ENCODE measurements at places on chromosomes 12 and 14.

DNA sequence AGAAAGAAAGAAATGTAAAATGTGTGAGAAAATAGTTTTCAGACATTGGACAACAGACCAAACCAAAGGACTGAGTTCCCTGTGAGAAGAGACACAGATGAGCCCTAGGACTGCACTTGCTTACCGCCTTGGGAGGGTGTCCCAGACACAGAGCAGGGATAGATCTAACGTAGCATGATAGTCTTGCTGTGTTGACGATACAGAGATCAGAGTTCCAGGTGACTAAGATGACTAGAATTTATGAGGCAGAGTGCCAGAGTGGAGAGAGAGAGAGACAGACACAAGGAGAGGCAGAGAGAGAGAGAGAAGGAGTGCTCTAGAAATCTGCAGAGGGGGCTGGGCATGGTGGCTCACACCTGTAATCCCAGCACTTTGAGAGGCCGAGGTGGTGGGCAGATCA is 148.2 kb upstream of the LMNTD1 start:
- no peak for DNase-seq

GRCh38 chr12:104788840-104789271 is 169.2 kb downstream of the SLC41A2 start:
- peak; percentile 40 for DNase-seq

- DNase-seq, result peak; percentile 10
Measured at GRCh38 chr12:94980577-94980976, 22.9 kb downstream of the NDUFA12 start.

GRCh38 chr12:76143343-76144244 is 59.1 kb upstream of the NAP1L1 start:
- no peak for DNase-seq

DNA sequence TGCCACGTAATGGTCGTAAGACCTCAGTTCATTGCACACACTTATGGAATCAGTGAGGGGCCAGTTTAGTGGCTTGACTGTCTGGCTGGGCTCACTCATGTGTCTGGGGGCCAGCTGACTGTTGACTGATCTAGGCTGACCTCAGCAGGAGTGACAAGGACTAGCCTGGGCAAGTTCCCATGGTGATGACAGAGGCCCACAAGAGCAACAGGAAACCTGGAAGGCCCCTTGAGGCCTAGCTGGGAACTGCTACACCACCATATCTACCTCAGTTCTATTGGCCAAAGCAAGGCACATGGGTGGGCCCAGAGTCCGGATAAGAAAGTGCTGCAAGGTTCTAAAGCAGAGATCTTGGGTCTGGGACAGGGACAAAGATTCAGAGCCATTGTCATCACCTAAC is 21.3 kb upstream of the RFLNA start:
- DNase-seq, result peak; percentile 82

- DNase-seq, result no peak
Measured at GRCh38 chr14:92719890-92720323, 28.5 kb downstream of the LGMN start.

GRCh38 chr12:127811988-127812387 is 455.0 kb upstream of the TMEM132C start:
- DNase-seq, result peak; percentile 68

GRCh38 chr12:93200291-93200917 is 177.3 kb upstream of the NUDT4 start:
- DNase-seq, result no peak

DNA sequence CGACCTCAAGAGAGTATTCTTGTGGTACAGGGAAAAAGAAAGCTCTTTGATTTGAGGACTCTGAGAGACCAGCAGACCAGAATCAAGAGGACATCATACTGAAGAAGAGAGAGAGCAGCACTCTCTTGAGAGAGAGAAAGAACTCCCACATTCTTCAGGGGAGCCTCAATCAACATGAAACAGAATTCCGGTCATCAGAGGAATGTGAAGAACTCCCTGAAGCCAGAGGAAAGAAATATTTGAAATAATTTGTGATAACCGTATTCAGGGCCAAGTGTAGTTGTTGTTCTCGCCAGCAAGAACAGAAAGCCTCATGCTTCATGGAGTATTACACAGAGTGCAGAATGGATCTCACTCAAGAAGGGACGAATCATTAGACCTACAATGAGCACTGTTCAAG is 363.8 kb upstream of the TMEM132C start:
- no peak for DNase-seq

- no peak for DNase-seq
Measured at GRCh38 chr14:71749613-71750238, 182.5 kb upstream of the RGS6 start.

- DNase-seq, result no peak
Measured at GRCh38 chr12:110465024-110465423, 3.0 kb downstream of the GPN3 start.

DNA sequence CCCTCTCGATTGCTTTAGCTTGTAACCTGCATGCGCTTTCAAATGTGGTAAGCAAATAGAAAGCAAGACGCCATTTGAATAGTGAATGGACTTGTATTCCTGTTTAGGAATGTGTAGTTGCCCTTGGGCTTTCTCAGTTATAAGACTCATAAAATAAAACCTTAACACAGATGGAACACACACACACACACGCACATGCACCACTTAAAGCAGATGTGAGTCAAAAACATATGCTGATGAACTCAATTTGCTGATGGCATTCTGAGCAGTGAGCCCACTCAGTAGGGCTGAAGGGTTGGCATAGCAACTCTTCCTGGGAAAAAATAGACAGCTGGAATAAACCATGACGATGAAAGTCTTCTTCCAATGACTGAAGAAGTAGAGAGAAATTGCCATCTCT is 360.5 kb downstream of the APAF1 start:
- DNase-seq, result no peak

DNA sequence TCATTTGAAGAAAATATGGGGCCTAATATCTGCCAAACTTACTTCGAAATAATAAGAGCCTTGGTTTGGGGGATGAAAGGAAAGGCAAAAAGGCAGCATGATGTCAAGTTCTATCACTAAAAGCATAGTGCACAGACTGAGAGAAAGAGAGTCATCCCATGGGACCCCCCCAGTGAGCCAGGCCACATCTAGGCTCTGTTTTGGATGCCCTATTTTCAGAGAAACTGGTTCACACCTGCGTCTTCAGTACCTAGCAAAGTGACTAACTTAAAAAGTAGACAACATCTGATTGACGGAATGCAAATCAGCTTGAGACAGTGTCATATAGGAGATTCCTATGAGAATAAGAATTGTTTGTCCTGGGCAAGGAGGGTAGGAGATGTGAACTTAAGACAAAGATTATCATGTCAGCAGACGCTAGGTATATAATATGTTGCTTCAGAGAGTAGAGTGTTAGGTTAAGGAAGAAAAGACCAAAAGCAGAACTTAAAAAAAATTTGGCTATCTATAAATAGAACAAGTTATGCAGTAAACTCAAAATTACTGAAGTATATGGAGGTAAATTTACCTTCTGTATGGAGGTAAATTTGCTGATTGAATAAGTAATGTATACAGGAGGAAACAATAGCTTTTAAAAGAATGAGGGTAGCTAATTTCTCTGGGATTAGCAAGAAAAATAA is 148.2 kb downstream of the SLC41A2 start:
- no peak for DNase-seq

DNA sequence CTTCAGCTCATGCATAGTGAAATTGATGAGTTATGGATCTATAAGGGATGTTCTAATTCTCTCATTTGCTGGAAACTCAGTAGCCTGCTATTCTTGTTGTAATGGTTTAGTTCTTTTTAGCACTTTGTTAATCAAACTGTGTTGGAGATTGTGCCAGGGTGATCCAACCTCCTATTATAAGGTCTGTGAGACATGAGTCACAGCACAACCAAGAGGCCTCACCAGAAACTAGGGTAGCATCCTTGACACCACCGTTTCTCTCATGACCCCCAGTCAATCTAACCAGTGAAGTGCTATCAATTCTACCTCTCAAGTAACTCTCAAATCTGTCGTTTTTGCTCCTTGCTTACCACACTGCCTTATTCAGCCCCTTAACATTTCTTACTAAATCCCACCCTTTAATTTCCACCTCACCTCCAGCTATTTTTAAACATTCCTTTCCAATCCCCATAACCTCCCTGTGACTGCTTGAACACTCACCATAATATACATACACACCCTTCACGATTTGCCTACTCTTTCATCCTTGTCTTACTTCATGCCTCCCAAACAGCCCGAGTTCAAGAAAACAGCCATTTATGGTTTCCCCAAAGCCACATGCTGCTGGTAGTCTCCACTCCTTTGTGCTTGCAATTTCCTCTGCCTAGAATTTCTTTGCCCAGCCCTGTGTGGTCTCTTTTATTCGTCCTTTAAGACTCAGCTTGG is 53.9 kb upstream of the NUDT4 start:
- no peak for DNase-seq

GRCh38 chr14:70741482-70741881 is 67.8 kb downstream of the MAP3K9 start:
- no peak for DNase-seq

DNA sequence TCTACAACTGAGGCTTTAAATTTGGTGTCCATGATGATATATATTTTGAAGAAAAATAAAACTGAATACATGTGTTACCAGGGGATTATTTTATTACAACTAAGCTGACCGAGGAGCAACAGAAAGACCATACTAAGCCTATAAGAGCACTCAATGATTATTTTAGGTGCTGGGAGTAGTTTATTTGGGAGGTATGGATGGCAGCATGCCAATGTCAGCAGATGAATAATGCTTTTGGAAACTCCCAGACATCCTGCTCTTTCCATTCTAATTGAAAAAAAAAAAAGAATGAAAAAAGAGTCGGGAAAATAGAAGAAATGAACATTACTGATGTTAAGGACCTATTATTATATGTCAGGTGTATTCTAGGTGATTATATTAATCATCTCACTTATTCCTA is 441.2 kb downstream of the BTG1 start:
- DNase-seq, result peak; percentile 6

GRCh38 chr12:6178981-6179761 is 21.0 kb upstream of the CD9 start:
- no peak for DNase-seq

- DNase-seq, result peak; percentile 55
Measured at GRCh38 chr12:30847259-30847658, 79.3 kb upstream of the TSPAN11 start.

DNA sequence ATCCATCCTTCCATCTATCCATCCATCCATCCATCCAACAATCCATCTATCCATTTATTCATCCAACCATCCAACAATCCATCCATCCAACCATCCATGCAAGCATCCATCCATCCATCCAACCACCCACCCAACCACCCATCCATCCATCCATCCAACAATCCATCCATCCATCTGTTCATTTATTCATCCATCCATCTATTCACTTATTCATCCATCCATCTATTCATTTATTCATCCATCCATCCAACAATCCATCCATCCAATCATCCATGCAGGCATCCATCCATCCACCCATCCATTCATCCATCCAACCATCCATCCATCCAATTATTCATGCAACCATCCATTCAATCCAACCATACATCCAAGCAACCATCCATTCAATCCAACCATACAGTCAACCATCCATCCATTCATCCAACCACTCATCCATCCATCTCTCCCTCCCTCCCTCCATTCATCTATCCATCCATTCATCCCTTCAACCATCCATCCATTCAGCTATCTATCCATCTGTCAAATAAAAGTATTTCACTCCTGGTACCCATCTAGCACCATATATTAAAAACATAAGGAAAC is 86.1 kb downstream of the KSR2 start:
- no peak for DNase-seq

DNA sequence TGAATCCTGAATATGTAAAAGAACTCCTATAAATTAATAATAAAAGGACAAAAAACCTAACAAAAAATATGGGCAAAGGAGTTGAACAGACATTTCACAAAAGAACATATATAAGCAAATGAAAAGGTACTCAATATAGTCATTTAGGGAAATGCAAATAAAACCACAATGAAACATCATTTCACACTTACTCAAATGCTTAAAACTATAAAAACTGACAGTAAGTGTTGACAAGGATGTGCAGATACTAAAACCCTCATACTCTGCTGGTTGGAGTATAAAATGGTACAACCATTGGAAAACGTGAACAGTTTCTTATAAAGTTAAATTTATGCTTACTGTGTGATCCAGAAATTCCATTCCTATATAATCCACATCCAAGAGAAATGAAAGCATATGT is 247.1 kb downstream of the GXYLT1 start:
- no peak for DNase-seq

Data from NCI-H510A treated with DMSO at 0.1 percent for 48 hours (cell line).